Fibroblast of skin of back (primary cell): ENCODE measurements at places on chromosomes 7 and 10.

DNA sequence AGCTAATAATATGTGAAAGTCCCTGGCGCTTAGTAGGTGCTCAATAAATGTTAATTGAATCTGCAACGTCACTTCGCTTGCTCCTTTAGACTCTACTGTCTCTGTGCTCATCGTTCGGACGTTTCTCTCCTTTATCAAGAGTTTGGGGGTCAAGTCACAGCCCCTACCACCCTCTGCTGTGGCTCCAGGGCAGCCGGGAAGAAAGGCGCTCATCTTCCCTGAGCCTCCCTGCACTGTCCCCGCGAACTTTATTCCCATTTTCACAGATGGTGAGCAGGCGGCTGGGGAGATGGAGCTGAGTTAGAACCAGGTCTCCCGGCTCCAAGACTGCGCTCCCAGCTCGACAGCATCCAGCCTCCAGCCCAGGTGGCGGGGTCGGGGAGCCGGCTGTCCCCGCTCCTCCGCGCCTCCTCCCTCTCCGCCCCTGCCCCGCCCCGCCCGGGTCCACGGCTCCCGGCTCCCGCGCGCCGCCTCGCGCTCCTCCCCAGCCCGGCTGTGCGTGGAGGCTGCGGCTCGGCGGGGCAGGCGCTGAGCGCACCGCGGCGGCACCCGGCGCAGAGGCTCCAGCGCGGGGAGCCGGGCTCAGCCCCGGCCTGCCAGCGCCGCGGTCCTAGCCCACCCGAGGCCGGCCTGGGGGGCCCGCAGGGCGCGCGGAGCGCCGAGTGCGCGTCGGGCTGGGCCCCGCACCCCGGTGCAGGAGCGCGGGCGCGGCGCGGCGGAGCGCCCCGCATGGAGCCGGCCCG lies at the start of gene CLEC2L:
Gene CLEC2L (plus strand): TSS at position 487 of the 743 bp plus-strand sequence. CDS start 243 bp downstream, at position 730.
- DNase-seq, result no peak

GRCh38 chr7:139619367-139619657 lies 95.8 kb downstream of the CLEC2L start:
- peak; percentile 71 for DNase-seq

GRCh38 chr10:110758898-110759297 lies 112.8 kb upstream of the PDCD4 start:
- DNase-seq, result peak; percentile 66

- DNase-seq, result peak; percentile 92
Measured at GRCh38 chr10:72259491-72260238, 14.1 kb upstream of the DDIT4 start.

DNA sequence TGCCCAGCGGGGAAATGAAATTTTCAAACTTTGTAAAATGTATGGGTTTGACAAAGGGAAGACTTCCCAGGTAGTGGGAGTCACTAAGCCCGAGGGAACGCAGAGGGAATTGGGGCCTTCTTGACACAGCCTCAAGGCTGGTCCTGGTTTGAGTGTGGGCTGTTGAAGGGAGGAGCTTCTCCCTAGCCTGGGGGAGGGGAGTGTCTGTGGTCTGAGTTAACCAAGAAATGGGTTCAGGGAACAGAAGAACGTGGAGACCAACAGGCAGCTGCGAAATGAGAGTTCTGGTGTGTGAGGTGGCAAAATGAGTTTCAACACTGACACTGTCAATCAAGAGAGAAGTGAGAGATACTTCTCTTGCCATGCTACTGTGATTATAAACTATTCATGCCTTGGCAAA lies 32.7 kb upstream of the BAMBI start:
- DNase-seq, result no peak

- no peak for DNase-seq
Measured at GRCh38 chr10:71300555-71301370, 18.3 kb upstream of the SLC29A3 start.

DNA sequence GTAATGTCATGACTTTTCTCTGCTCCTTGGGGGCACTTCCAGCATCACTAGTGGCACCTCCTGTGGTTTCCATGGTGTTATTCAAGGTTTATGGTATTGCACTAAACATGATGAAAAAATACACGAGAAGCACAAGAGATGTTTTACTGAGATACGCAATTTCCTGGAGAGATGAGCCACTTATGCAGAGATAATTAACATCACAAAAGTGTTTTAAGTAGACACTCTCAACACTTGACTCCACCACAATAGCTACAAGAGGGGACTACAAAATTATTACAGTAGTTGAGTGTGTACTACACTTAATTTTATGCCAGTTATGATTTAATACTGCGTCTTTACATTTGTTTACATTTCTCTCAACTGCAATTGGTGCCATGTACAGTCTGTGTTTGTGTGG lies 906.7 kb downstream of the DNAJB9 start:
- DNase-seq, result no peak
